ENCODE measurements at places on chromosomes 7 and 10.

DNA sequence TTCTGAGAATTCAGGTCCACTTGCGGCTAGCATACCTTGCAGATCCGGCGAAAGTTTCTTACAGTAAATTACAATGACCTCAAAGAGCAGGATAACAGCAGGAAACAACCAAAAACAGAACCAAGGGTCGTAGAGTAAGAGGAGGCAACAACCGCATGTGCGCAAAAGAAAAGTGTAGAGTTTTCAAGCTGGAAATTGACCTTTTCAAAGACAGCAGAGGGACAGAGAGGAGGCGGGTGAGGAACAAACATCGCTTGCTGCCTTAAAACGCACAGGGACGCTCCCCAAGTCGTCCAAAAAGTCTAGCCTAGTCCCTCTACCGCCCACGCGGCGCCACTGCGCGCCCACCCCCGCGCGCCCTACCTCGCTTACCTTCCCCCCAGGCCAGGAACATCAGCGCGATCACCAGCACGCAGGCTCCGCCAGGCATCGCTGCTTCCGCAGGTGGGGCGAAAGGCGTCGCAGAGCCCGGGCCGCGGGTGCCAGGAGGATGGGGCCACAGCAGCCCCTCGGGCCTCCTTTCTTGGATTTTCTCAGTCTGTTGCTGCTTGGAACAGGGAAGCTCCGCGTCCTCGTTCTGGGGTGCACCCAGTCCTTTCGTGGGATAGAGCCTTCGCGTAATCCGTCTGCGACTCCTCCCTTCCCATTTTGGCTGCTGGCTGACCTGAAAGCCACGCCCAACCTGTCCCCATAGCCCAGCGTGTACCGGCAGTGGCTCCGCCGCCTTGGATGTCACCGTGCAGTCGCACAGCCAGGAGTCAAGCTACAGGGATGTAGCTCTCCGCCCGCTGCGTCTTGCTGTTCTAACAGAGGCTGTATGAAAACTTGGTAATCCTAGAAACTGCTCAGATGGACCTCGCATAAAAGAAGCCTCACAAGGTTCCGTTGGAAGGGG is at the start of gene VWDE:
TSS of gene VWDE (minus strand) at position 579 of the 895 bp plus-strand sequence. CDS start at position 430, 149 bp downstream.
- peak; percentile 44 for DNase-seq

GRCh38 chr10:62733654-62734293 is 70.7 kb upstream of the ADO start:
- DNase-seq: no peak

GRCh38 chr7:94605031-94605430 is 50.9 kb downstream of the SGCE start:
- DNase-seq: no peak

DNA sequence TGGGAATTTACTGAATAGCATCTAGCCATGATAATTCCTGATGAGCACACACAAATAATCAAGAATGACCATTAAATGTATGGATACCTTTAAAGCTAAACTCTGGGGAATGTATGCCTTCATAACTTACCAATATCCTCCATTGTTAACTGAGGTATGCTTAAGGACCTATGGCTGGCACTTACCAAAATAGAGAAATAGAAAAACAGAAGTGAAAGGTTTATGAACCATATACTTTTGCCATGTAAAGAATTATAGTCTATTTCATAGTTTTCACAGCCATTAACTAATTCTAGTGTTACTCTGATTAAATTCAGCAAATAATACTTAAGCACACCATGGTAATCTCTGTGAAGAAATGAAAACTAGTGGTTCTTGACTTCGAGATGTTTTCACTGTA is 1360.6 kb upstream of the LRRTM3 start:
- no peak for DNase-seq

DNA sequence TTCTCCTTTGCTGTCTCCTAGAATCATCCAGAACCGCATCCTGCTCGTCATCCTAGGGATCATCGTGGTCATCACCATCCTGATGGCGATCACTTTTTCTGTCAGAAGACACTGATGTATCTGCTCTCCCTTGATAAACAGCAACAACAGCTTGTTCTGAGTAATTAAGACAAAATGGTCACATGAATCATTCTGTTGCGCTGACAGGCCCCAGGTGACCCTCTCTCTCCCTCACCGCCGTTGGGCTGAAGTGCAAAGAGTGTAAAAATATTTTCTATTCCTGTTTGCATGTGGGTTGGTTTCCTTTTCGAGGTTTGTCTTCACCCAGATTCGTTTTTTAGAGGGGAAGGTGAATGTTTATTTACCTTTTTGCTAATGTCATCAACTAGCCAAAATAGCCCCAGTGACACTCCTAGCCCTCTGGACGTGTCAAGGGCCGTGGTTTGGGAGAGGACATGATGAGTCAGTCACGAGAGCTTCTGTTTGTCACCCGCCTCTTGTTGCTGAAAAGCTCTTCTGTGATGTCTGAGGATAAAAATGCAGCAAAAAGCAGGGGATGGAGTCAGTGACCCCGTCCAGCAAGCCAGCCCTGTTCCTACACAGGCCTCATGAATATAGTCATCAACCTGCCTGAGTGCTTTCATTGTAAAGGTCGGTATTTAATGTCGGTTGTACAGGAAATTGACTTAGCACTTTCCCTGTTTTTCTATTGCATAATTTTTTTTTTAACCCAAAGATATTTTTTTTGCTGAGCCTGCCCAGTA is 134.6 kb upstream of the TCF7L2 start:
- peak; percentile 41 for DNase-seq

DNA sequence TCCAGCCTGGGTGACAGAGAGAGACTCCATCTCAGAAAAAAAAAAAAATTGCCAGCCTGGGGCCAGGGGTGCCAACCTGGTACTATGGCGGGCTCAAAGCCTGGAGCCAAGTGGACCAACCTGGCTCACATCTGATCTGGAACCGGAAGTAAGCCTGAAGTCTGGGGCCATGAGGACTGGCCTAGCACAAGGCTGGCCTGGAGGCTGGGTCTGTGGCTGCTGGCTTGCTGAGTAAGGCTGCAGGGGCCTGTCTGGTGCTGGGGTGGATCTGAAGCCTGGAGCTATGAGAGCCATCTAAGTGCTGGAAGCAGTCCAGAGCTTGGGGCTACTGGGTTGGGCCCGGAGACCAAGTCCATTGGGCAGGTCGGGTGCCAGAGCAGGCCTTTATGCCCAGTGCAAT is 84.9 kb downstream of the CCDC3 start:
- no peak for DNase-seq

DNA sequence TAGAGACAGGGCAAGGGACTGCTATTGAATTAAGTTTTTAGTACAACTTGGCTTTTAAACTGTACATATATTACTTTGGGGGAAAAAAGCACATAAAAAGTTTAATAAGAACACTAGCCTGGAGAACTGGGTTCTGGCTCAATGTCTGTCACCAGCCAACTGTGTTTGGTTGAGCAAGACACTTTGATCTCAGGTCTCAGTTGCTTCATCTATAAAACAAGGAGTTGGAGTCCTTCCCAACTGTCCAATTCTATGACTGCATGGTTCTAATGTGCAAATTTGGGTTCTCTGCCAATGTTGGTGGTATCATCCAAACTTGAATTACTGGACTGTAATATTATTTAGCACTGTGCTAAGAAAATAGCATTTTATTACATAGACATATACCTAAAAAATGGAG is 50.3 kb downstream of the ATXN7L1 start:
- no peak for DNase-seq

GRCh38 chr10:126387931-126388911 is at the start of gene ADAM12:
TSS of gene ADAM12 (minus strand) at chr10:126388477. CDS start at chr10:126388145, 332 bp downstream.
- peak; percentile 76 for DNase-seq

- DNase-seq: no peak
Measured at GRCh38 chr10:125967533-125967932, 71.2 kb downstream of the FANK1 start.

GRCh38 chr10:1206601-1207000 is 150.4 kb downstream of the WDR37 start:
- DNase-seq: no peak

DNA sequence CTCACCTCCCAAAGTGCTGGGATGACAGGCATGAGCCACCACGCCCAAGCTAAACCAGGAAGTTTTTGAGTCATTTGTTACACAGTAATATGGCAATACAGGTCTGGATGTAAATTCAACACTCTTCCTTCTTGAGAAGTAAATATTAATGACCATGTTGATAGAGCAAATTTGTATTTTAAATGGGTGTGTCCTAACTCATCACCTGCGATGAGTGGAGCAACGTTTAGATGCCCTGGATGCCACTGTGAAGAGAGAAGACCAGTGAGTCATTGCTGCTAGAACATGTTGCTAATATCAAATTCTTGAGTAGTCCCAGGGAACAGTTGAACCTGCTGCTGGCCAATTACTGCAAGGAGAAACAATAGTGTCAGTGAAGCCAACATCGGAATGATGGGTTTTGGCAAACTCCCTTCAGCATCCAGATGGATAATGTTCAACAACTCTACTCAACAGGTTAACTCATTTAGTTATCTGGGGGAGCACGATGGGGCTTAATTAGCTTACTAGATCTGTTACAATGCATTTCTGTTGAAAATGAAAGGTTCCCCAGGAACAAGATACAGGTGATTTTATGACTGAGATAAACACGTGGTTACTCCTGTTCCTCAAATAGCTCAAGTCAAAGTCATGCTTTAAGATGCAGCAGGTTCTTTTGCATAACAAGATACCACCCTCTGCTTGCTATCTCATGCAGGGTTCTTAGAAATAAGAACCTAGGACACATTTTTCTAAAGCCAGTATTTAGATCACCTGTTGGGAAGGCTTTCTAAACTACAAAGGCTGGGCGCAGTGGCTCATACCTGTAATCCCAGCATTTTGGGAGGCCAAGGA is 146.8 kb downstream of the CALN1 start:
- DNase-seq: no peak

GRCh38 chr10:130717083-130717482 is 580.9 kb downstream of the GLRX3 start:
- no peak for DNase-seq

DNA sequence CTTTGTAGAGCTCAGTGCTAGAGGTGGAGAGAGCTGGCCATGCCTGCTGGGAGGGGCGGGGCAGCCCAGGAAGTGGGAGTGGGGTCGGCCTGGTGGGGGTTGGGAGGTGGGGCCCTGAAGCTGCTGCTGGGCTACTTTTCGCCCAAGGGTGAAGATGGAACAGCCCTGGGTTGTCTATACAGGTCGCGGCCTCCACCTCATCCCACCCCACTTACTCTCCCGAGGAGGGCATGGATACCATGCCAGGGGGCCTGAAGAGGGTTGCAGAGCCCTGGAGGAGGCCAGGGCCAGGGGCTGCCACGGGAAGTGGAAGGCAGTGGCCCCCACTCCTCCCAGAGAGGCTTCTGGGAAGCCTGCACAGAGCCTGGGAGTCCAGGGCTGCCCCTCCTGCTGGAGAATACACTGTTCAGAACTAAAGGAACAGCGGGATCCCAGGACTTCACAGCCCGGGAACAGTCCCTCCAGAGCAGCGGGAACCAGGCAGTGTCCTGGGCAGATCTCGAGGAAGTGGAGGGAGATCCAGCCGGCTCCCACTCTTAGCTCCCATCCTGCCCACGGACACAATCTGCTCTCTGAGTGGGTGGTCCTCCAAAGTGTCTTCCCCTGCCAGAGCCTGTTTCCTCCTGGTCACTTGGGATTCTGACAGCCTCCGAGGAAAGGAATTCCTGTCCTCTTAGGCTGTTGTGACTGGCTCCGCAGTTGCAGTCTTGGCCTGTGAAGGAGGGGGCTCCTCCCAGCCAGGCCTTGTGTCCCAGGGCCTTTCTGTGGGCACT is 23.5 kb downstream of the MAT1A start:
- DNase-seq: peak; percentile 41

DNA sequence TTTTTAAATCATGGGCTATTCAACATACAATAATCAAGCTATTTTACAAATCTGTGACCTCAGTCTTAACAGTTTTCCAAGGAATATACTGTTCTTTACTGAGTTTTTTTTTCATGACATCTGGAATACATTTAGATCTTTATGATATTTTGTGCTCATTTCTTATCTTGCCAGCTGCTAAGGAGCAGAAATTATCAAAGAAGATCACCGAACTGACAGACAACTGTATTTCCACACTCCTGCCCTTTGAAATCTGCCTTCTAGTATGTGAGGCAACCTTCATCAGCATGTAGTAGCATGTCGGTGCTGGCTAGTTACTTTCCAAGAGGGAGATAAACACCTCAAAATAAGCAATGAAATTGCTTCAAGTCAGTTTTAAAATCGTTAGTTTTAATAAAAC is 66.4 kb downstream of the NHLRC2 start:
- no peak for DNase-seq

- DNase-seq: no peak
Measured at GRCh38 chr7:121046893-121047468, 58.5 kb downstream of the CPED1 start.

DNA sequence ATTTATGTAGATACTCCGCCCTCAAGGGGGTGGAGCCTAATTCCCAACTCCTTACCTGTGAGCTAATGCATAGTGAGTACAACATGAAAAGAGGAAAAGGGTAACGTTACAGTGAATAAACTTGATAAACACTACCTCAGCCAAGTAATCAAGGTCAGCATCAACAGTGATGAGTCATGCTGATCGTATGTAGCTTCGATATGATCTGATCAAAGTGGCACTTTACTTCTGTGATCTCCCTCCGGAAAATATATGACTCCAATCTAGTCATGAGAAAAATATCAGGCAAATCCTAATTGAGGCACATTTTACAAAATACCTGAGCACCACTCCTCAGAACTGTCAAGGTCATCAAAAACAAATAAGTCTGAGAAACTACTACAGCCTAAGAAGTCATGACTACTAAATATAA is 70.4 kb downstream of the VTI1A start:
- no peak for DNase-seq

- no peak for DNase-seq
Measured at GRCh38 chr10:35940141-35941041, 298.3 kb upstream of the FZD8 start.

DNA sequence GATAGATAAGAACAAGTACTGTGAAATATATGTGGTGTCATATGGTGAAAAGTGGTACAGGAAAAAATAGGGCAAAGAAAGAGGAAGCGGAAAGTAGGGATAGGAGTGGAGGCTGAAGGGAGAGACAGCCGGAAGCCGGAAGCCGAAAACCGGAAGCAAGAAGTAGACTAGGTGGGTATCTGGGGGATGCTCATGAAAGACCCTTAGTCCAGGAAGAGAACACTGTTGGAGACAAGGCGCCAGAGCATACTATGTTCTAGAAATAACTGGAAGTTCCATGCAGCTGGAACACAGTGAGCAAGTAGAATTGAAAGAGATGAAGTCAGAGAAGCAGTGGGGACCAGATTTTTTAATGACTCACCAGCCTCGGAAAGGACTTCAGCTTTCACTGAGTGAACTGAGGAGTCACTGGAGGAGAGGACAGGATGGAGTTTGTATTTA is 22.5 kb downstream of the ST8SIA6 start:
- no peak for DNase-seq

- no peak for DNase-seq
Measured at GRCh38 chr10:50855461-50855860, 30.0 kb downstream of the A1CF start.

GRCh38 chr7:13992596-13992964 is 3.1 kb upstream of the ETV1 start:
- DNase-seq: peak; percentile 24

GRCh38 chr10:24901686-24902399 is 50.6 kb downstream of the PRTFDC1 start:
- DNase-seq: peak; percentile 64

GRCh38 chr10:132636358-132636757 is 98.8 kb downstream of the INPP5A start:
- DNase-seq: no peak
